ENCODE measurements at places on chromosomes 11 and 22. TPM values are rescaled to one million over a fixed set of nuclear protein-coding genes. Genes with fewer than 3 reads are reported as not detected.

DNA sequence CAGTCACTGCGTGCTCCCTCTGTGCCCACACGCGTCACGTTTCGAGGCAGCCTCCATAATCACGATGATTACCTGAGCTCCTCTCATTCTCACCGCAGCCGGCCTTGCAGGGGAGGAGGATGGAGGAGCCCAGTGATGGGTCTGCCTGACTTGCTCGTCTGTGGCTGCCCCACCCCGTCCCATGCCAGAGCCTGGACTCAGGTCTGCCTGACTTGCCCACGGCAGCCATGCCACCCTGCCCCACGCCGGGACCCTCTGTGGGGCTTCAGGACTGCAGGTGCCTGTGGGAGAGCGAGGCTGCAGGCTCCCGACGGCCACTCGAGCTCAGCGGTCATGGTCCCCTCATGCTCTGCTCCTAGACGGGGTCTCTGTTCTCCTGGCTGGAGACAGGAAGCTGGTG, 1025.1 kb downstream of the BRD1 start:
- DNase-seq, result no peak

The MOGAT2 gene
- total RNA-seq, result under 0.01 TPM

- DNase-seq, result peak; percentile 41
These were observed 75.4 kb upstream of the KCNQ1OT1 start for GRCh38 chr11:2775083-2775625.

GRCh38 chr22:17243524-17243923, 24.3 kb upstream of the ADA2 start:
- DNase-seq, result peak; percentile 28

DNA sequence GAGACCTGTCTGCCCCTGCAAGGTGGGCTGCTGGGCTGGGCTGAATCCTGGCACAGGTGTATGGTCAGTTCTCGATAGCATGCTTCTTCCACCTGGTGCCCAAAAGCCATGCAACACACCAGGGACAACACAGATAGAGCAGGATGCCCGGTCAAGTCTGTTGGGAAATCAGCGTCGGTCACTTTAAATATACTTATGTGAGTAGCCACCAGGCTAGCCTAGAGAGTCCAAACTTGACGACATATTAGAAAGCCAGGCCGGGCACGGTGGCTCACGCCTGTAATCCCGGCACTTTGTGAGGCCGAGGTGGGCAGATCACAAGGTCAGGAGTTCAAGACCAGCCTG, 8.9 kb downstream of the C1QTNF6 start:
- DNase-seq, result no peak

The XKR3 gene
- total RNA-seq, result 0.54 TPM

- no peak for DNase-seq
These were observed 36.7 kb downstream of the SPATA19 start for GRCh38 chr11:133808393-133809140.

GRCh38 chr22:41913842-41914534, 886 bp downstream of the SHISA8 start:
- DNase-seq, result no peak

- no peak for DNase-seq
These were observed 43.0 kb downstream of the DSCAML1 start for GRCh38 chr11:117754030-117754429.

DNA sequence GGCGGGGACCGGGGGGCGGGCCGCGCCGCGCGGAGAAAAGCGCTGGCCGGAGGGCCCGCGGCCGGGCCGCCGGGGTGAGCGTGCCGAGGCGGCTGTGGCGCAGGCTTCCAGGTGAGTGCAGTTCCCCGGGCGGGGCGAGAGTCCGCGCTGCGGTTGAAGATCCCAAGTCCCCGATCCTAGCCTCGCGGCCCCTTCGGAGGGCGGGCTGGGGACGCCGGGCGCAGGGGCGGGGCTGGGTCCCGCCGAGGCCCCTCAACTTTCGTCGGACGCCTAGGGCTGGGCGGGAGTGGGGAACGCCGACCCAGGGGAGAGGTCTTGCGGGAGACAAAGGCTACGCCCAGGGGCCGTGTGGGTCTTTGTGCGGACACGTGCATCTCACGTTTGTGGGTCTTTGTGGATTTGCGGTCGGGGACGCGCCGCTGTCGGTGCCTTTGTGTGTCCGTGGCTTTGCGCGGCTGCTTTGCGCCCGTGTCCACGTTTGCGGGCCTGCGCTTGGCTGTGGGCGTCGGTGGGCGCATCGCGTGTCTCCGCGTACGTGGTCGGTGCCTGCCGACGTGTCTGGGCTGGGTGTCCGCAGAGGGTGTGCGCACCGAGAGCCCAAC, at the start of gene TSKU:
Gene TSKU (plus strand): TSS at position 63 of the 602 bp plus-strand sequence. CDS start 12,261 bp downstream, outside the sequence.
- DNase-seq, result peak; percentile 25

GRCh38 chr11:134244593-134244992, 8.6 kb downstream of the THYN1 start:
- no peak for DNase-seq

The TTC36 gene
- total RNA-seq, result 1.1 TPM

The NCAM1 gene
- under 0.01 TPM for total RNA-seq

The HTR3B gene
- not detected for total RNA-seq

The LMO1 gene
- 0.27 TPM for total RNA-seq

GRCh38 chr11:94342250-94342649, 37.9 kb downstream of the IZUMO1R start:
- DNase-seq, result no peak

GRCh38 chr11:30433831-30434230, 110.9 kb downstream of the ARL14EP start:
- DNase-seq, result no peak

The NTM gene
- not detected for total RNA-seq

DNA sequence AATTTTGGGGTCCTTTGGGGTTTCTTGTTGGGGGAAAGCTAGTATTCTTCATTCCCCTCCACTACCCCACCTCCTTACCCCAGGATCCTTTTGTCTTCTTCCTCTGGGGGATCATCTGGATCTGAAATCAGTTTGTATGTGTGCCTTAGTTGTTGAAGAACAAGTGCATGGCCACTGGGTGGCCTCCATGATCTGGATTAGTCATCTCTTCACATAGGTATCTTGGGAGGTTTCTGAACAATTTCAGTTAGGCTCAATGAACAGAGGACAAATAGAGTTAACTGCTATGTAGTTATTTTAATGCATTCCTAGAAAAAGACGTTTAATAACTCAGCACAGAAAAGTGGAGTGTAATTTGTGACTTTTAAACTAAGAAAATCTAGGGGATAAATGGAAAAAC, 7.1 kb upstream of the VWA5A start:
- DNase-seq, result no peak

GRCh38 chr11:40125054-40125453, 1334.4 kb downstream of the LRRC4C start:
- peak; percentile 52 for DNase-seq

- no peak for DNase-seq
These were observed 15.6 kb upstream of the NECTIN1 start for GRCh38 chr11:119744577-119744976.

The NEFH gene
- total RNA-seq, result 1.1 TPM

GRCh38 chr11:87061766-87062165, 24.0 kb downstream of the TMEM135 start:
- no peak for DNase-seq

GRCh38 chr11:129457321-129457720, 81.7 kb downstream of the BARX2 start:
- DNase-seq, result no peak

GRCh38 chr11:98434296-98434695, 586.5 kb upstream of the CNTN5 start:
- DNase-seq, result no peak

DNA sequence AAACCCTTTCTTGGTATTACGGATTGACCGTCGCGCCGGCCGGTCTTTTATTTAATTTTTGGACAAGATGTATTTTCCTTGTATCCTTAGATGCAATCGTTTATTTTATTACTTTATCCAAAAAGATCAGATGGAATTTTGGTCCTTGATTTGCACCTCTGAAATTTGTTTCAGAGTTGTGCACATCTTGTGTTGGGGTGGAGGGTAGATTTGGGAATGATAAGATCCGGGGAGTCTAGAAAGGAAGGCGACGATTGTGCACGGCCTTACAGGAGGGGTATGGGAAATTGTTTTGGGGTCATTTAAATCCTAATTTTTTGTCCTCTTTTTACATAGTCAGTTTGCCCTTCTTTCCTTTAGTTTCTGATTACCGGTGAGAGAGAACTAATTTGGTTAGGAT, 1.4 kb downstream of the KDM2A start:
- DNase-seq, result no peak

DNA sequence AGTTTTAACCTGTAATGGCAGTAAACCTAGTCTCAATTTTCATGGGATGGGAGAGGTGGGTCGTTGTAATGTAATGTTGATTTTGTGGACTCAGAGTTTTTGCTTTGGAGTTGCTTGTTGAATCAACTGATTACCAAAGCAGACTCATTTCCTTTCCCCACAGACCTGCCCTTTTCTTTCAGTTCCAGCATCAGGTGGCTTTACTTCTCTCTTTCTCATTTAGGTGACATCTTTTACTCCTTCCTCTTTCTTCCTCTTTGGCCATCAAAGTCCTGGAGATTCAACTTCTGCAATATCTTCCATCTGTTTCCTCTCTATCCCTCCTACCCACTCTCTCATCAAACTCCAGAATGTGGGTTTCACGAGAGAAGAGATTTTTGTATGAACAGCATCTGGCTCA, 313.9 kb downstream of the TMEM135 start:
- DNase-seq, result peak; percentile 75

The KRTAP5-1 gene
- not detected for total RNA-seq

- DNase-seq, result no peak
These were observed 44.3 kb upstream of the BMAL1 start for GRCh38 chr11:13233173-13233745.

DNA sequence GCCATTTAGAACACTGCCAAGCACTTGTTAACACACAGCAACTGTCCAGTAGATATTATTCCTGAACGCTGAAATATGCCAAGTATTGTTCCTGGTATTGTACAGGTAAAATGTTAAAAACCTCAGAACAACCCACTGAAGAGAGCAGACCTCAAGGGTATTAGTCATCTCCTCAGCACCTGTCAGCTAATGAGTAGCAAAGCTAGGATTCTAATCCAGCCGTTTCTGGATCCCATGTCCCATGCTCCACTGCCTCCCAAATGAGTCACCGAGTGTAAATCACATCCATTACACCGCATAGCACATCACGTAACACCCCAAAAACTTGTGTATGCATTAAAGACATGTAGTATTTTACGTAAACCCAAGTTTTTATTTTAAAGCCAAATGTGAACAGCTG, 705.4 kb upstream of the TENM4 start:
- no peak for DNase-seq
